ENCODE measurements at places on chromosomes 1 and 21.

GRCh38 chr1:180246579-180246978 is 16.5 kb downstream of the LHX4 start:
- no peak for DNase-seq

- DNase-seq = peak; percentile 9
These were observed 2.6 kb downstream of the MGST3 start for GRCh38 chr1:165633614-165634013.

- no peak for DNase-seq
These were observed 282.2 kb downstream of the NPHP4 start for GRCh38 chr1:5709976-5710375.

DNA sequence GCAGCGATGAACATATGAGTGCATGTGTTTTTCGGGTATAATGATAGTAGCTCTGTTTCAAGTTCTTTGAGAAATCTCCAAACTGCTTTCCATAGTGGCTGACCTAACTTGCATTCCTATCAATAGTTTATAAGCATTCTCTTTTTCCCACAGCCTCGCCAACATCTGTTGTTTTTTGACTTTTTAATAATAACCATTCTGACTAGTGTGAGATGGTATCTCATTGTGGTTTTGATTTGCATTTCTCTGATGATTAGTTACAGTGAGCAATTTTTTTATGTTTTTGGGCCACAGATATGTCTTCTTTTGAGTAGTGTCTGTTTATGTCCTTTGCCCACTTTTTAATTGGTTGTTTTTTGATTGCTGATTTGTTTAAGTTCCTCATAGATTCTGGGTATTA is 10.6 kb upstream of the RUNX1 start:
- DNase-seq = no peak

GRCh38 chr1:66539491-66539890 is 5.5 kb downstream of the SGIP1 start:
- DNase-seq = no peak

DNA sequence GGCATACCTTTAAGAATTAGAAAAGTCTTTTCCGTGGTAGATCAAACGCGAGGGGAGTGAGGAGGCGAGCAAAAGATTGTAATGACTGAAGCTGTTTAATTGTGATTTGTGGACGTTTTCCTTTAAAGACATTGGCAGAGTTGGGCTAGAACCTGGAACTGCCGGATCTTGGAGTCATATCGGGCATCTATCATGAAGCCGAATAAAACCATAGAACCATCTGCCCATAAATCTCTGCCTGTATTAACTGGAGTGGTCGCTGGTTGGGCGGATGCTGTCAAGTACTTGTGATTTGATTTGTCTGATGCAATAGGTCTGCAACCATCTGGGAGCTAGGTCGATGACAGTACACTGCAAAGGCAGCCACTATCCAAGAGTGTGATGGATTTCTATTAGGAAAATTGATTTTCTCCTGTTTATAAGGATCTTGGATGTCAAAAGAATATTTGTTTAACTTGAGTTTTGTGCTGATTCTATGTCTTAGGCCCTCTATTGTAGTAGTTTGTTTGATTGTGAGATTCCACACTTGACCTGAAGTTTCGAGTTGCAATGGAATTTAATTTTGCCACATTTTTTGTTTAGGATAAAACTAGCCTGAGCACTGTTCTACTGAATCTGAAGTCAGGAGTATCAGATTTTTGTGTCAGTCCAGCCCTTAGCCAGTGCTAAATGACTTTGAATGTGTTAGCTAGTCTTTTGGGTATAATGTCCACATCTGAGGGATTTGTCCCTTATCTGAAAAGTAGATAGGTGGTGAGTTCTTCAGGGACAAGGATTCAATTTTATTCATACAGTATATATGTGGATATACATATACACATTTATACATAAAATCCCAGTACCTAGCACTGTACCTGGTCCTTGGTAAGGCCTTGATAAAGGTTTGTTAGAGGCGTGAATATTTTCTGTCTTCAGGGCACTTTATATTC is 1.2 kb downstream of the SARS1 start:
- peak; percentile 85 for DNase-seq

DNA sequence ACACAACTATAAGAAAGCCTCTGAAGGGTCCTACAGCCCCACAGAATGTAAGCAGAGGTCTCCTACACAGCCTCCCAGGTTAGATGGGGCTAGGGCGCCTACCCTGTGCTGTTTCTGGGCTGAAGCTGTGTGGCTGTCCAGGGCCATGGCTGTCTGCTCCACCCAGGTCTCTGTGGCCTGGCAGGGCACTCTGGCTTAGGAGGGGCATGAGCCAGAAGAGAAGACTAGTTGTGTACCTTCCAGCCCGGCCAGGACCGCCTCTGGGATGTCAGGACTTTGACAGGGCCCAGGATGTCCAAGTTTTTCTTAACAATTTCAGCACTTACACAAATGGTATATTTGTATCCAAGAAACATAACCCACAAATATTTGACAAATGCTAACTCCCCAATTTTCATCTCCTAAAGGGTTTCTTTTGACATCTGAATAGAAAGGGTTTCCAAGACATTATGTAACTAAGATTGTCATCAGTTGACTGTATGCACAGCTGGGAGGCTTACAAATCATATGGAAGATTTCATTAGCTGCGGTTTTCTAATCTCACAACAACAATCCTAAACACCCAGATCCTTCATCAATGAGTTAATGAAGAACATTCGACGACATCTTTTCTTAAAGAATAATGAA is 80.5 kb downstream of the HSF2BP start:
- DNase-seq = no peak

GRCh38 chr1:165856606-165857005 is 29.2 kb downstream of the UCK2 start:
- DNase-seq = no peak
